ENCODE measurements at places on chromosomes 5 and 9.

DNA sequence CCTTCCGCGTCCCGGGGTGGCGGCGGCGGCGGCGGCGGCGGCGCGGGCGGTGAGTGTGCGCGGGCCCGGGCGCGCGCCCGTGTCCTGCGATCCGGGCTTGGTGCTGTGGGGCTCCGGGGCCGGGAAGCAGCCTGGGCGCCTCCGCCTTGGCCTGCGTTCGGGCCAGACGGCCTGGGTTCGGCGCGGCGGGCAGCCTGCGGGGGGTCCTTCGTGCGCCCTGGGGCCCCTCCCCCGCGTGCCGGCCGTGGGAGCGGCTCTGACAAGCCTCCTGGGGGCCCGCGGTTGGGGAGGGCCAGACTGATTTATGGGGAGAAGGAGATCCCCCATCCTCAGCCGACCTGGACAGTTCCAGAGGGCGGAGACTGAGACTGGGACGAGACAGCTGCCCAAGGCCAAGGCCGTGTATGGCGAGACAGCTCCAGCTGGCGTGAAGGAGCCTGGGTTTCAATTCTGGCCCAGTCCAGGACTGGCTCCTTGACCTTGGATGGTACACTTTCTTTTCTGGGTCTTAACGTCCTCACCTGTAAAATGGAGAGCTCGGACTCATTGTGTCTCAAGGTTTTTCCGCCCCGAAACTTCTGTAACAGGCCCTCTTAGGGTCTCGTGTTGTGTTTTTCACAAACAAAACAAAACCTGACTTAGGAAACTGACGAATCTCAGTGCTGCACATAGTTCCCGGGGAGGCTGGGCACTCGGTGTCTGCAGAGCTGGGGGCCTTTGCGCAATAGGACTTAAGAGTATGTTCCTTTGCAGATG is 603 bp downstream of the TMEM268 start:
- no peak for DNase-seq

- DNase-seq, result no peak
These were observed at the start of gene TLR4 for GRCh38 chr9:117704024-117704575. Gene TLR4 (plus strand): TSS chr9:117704403. CDS start chr9:117704473, 70 bp downstream.

- DNase-seq, result no peak
These were observed 19.0 kb upstream of the PSIP1 start for GRCh38 chr9:15529566-15530324.

DNA sequence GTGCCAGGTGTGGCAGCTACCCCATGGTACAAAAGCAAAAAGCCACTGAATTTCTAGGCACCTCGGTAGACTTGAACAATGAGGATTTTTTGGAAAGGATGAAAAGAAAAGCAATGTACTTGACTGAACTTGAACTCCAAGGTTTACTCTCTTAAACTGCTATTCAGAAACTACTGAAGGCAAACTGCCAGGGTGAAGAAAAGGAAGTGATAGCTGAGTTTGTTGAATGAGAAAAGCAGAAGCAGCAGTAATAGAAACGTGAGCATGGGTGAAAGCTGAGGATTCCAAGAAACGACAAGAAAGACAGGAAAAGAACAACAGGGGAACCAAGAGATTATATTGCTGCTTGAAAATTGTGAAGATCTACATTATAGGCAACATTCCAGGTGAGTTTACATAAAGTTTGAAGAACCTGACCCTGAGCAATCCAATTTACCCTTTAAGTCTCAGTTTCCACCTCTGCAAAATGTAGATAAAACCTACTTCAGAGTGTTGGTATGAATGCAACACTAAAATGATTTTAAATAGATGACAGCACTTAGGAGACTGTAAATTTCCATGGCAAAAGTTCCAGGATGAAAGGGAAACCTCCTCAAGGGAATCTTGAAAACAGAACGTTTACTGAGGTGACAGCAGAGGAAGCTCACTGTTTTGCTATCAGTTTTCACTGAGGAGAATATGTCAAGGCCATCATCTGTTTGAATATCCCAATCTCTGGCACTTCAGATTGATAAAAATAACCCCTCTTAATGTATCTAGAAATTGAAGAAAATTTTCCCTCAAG is 245.8 kb downstream of the SPATA31D1 start:
- no peak for DNase-seq

Data from NCI-H1436 treated with DMSO at 0.1 percent for 48 hours (cell line).